ENCODE measurements at places on chromosomes 7 and 10.

DNA sequence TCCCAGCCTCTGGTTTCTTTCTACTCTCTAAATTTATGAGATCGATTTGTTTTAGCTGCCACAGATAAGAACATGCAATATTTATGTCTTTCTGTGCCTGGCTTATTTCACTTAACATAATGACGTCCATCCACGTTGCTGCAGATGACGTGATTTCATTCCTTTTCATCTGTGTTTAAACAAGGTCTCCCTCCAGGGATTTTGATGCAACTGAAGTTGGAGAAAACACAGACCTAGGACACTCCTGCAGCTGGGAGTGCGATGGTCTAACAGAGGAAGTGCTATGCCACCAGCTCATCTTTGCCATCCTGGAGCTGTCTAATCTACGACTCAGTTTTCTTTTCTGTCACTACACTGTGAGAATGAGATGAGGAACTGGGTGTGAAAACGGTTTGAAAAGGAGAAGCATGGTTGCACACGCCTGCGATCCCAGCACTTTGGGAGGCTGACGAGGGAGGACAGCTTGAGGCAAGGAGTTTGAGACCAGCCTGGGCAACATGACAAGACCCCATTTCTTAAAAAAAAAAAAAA lies 1.5 kb upstream of the KCTD7 start:
- DNase-seq, result no peak

GRCh38 chr10:107477266-107477665 lies 312.8 kb upstream of the SORCS1 start:
- DNase-seq, result no peak

DNA sequence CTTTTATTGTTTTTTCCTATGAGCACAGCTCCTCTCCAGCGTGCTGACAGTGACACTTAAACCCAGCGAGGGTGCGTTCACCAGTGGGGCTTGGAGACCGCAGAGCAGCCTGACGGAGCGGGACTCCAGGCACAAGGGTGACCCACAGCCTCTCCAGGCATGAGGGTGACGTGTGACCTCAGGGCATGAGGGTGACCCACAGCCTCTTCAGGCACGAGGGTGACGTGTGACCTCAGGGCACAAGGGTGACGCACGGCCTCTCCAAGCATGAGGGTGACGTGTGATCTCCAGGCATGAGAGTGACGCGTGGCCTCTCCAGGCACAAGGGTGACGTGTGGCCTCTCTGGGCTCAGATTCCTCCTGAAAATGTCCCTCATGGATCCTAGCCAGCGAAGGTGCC lies 164.3 kb upstream of the TCERG1L start:
- DNase-seq, result no peak

GRCh38 chr10:3263747-3264146 lies 91.2 kb upstream of the PITRM1 start:
- DNase-seq, result no peak

GRCh38 chr7:41882256-41882655 lies 179.4 kb upstream of the INHBA start:
- no peak for DNase-seq

- no peak for DNase-seq
Measured at GRCh38 chr10:18571076-18571475, 80.3 kb downstream of the NSUN6 start.

- DNase-seq, result no peak
Measured at GRCh38 chr7:105924945-105925344, 38.1 kb upstream of the CDHR3 start.

DNA sequence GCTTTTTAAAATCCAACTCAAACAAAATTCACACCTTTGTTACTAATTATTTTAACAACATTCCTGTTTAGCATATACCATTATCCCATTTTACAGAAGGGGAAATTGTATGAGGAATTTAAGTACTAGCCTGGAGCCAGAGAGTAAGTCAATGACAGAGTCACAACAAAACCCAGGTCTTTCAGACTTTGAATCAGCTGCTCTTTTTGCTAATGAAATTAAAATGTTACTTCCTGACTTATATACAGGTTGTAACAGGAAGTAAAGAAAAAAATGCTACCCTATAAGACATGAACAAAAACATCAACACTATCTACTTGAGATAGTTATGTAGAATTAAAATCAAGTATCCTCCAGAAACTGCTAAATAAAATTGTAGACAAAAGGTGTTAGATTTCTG lies 82.6 kb upstream of the ASAH2 start:
- no peak for DNase-seq

GRCh38 chr10:33215154-33215553 lies 119.3 kb downstream of the NRP1 start:
- DNase-seq, result no peak
